ENCODE measurements at places on chromosomes 6 and 20. TPM values are rescaled to one million over a fixed set of nuclear protein-coding genes. Genes with fewer than 3 reads are reported as not detected.

OR2H1 gene
- total RNA-seq, result not detected

HEBP2 gene
- 81.2 TPM for total RNA-seq

CCN6 gene
- total RNA-seq, result not detected

LSM14B gene
- total RNA-seq, result 34.0 TPM

STMND1 gene
- total RNA-seq, result not detected

NHLRC1 gene
- 2.3 TPM for total RNA-seq

POM121L2 gene
- not detected for total RNA-seq

MYT1 gene
- not detected for total RNA-seq

FOXA2 gene
- not detected for total RNA-seq

EFCAB8 gene
- total RNA-seq, result 0.60 TPM

TBXT gene
- total RNA-seq, result not detected

GABBR1 gene
- 52.1 TPM for total RNA-seq

SGK2 gene
- total RNA-seq, result 0.35 TPM

RIPOR3 gene
- total RNA-seq, result not detected

PKHD1 gene
- total RNA-seq, result not detected

EEF1A2 gene
- 3.4 TPM for total RNA-seq

PRKN gene
- 0.60 TPM for total RNA-seq

OLIG3 gene
- not detected for total RNA-seq

GPR6 gene
- not detected for total RNA-seq

LPA gene
- not detected for total RNA-seq

SCRT2 gene
- total RNA-seq, result not detected

ELMO2 gene
- total RNA-seq, result 43.5 TPM

MYMX gene
- total RNA-seq, result not detected

CRIP3 gene
- not detected for total RNA-seq

SIRPD gene
- total RNA-seq, result not detected

SLC29A1 gene
- total RNA-seq, result 219 TPM

DTD1 gene
- 50.8 TPM for total RNA-seq

CALHM5 gene
- 6.6 TPM for total RNA-seq

CAGE1 gene
- not detected for total RNA-seq

DUSP15 gene
- not detected for total RNA-seq

MEP1A gene
- total RNA-seq, result not detected

CST2 gene
- not detected for total RNA-seq

HRH3 gene
- not detected for total RNA-seq

PACRG gene
- not detected for total RNA-seq

HLA-DQB1 gene
- total RNA-seq, result not detected

CYP39A1 gene
- not detected for total RNA-seq

MTFR2 gene
- total RNA-seq, result 7.4 TPM

EPPIN gene
- not detected for total RNA-seq

RFX6 gene
- total RNA-seq, result not detected

TPX2 gene
- total RNA-seq, result 114 TPM

VNN1 gene
- not detected for total RNA-seq

THBS2 gene
- not detected for total RNA-seq
